ENCODE measurements at places on chromosomes 4 and X.

- DNase-seq: no peak
Observed at GRCh38 chrX:138710866-138711341, 613 bp downstream of the FGF13 start.

GRCh38 chrX:117995378-117995777 is 121.2 kb downstream of the KLHL13 start:
- DNase-seq: no peak

DNA sequence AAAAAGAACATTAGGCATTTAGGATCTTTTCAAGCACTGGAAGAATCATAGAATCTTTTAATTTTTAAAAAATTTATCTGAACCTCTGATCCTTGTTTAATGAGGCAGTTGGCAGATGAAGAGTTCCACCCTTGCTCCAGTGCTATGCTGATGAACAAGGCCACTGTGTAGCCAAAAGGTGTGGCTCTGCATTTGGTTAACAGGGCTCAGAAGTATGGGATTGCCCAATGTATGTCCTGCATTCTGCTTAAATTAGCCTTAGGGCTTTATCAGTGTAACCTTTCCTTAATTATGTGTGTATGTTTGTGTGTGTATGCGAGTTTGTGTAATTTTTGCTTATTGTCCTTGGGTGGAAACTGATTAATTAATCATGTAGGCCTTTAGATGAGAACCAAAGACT is 43.3 kb upstream of the PPM1K start:
- no peak for DNase-seq

- no peak for DNase-seq
Observed at GRCh38 chr4:8488791-8489369, 48.3 kb downstream of the TRMT44 start.

DNA sequence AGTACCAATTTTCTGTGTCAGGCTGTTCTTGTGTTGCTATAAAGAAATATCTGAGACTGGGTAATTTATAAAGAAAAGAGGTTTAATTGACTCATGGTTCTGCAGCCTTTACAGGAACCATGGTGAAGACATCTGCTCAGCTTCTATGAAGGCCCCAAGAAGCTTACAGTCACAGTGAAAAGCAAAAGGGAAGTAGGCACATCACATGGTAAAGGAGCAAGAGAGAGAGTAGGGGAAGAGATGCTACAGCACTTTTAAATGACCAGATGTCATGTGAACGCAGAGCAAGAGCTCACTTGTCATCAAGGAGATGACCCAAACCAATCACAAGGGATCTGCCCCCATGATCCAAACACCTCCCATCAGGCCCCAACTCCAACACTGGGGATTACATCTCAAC is 174.3 kb downstream of the ATP10D start:
- DNase-seq: no peak

GRCh38 chr4:94127707-94128328 is 79.8 kb upstream of the SMARCAD1 start:
- DNase-seq: peak; percentile 46

GRCh38 chr4:3074846-3075651 is 568 bp downstream of the HTT start:
- DNase-seq: peak; percentile 58

GRCh38 chrX:11557120-11557519 is 108.6 kb downstream of the ARHGAP6 start:
- DNase-seq: peak; percentile 40

- DNase-seq: no peak
Observed at GRCh38 chr4:167602157-167602556, 367.9 kb upstream of the SPOCK3 start.
